ENCODE measurements at places on chromosomes 4 and X.
A peak's percentile ranks its signal among the peaks of the same experiment; 100 is the strongest.

DNA sequence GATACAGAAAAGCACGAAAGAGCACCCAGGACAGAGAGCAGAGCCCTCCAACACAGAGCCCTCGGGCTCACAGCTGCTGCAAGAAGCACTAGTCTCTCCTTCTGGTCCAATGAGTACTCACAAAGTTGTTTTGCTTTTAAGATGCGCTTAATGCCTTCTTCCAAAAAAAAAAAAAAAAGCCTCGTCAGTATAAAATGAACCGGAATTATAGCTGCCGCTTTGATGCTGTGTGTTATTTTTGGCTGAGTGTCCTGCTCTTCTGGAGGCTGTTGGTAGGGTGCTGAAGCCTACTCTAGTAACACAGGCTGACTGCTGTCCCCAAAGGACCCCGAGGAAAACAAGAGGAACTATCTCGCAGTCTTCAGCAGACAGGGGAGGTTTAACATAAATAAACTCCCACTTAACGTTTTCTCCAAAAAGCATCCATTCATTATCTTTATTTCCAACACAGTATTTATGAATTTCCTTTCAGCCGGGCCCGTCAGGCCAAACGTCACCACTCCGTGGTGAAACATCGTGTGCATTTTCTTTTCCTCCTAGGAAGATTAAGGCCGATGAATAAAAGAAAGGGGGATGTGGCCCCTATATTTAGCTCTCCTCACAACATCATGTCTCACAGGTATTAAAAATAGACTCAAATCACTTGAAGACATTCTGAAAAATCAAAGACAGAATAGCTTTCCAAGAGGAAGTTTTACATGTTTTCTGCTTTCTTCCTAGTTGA is 213.7 kb upstream of the PPARGC1A start:
- no peak for DNase-seq

DNA sequence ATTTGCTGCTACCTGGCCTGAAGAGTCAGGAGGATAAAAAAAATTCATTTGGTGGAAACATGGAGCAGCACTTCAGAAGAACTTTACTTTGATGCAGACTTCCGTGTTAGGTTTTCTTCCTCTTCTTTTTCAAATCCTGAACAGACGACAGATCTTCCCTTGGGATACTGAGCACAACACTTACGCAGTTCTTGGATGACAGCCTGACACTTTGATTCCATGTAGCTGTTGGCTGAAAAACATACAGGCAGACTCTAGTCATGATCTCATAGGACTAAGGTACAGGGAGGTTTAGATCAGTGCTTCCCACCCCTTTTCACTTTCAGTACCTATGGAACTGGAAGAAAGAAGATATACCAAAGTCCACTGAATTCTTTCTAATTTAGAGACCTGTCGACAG is 9.2 kb downstream of the CMC4 start:
- DNase-seq = no peak

DNA sequence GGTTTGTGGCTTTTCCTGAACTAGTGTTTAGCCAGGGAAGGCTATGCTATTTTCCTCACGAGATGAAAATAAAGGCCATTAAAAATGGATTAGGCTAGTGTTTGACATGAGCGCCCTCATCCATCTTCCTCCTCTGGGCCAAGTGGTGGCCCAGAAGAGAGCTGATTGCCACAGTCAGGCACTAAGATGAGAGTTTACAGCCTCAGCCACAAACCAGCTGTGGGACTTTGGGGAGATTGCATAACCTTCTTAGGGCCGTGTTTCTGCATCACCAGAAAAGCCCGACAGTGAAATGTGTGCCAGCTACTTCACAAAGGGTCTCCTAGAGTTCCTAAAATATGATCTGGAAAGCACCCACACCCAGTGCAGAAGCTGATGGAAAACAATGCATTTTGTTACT is 42.3 kb upstream of the LNX1 start:
- DNase-seq = no peak

GRCh38 chr4:1093391-1094335 is 19.7 kb downstream of the RNF212 start:
- DNase-seq = no peak

- DNase-seq = no peak
These were observed 623.8 kb upstream of the DIPK2B start for GRCh38 chrX:45824471-45824870.

GRCh38 chr4:176150356-176150682 is 45.1 kb downstream of the SPATA4 start:
- DNase-seq = no peak

DNA sequence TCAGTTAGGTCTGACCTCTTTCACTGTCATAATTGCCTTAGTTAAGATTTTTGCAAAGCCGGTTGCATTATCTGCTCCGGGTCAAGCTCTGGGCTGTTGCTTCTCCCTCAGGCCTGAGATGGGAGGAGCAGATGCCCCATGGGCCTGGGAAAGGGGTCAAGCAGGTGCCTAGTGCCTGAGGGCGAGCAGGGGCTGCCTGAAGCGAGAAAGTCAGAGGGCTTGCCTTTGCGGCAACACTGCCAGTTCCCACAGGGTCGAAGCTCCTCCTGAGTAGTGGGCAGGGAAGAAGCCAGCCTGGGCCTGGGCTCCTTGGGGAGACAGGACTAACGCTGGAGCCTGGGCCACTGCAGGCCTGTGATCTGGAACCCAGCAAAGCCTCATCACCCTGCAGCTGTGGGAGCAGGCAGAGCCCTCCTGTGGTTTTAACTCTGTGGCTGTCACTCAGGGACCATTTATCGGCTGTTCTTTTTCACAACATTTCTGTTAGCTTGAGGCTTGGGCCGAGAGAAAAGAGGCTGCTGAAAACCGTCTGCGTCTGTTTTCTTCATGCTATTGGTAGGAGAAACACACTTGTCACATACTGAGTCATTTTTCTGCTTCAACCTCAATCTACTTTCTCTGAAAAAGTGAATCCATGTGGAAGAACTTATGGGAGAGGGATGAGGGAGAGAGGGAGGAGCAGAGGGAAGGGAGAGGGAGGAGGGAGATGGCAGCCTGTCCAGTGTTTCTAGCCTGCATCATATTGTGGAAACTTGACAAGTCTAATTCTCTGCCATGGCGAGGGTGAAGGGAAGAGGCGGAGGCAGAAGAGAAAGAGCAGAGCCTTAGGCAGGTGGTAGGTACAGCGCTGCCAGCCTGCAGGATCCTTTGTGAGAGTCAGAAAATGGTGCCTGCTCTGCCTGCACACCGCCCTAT is 68.4 kb downstream of the RHOH start:
- DNase-seq = peak; percentile 44

- DNase-seq = no peak
These were observed 24.4 kb downstream of the CDKL2 start for GRCh38 chr4:75605928-75606327.

DNA sequence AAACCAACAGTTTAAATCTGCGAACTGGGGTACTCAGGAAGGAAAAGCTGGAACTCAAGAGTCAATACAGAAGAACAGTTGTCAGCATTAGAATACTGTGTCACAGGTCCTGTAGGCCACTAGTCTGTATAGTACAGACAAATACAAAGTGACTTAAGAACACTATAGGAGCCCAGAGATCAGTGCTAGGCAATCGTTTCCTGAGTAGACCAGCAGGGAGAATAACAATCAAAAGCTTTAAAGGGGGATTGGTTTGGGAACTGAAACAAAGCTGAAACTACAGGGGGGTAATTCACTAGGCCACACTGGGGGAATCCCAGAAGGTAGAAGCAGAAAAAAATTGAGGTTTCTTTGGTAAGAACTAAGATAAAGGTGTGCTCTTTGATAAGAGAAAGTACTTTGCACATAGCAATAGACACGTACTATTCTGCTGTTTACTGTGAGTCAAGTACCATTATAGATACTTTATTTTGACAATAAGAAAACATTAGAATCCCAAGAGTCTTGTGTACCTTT is 339.7 kb downstream of the PCDH19 start:
- DNase-seq = no peak

- DNase-seq = peak; percentile 42
These were observed 1.8 kb downstream of the ATP11C start for GRCh38 chrX:139930916-139931645.

Measured in left colon (tissue), 2 donors.